Daoy (cell line): ENCODE measurements at places on chromosomes 11 and 22. TPM values are rescaled to one million over a fixed set of nuclear protein-coding genes. Genes with fewer than 3 reads are reported as not detected.

- no peak for DNase-seq
Measured at GRCh38 chr22:19959587-19960490, 18.2 kb upstream of the TXNRD2 start.

- DNase-seq: no peak
Measured at GRCh38 chr11:122337704-122338103, 221.7 kb upstream of the BLID start.

SEC14L6 gene
- 0.03 and 0.06 TPM in 2 replicates for total RNA-seq

- DNase-seq: no peak
Measured at GRCh38 chr11:14089690-14090462, 127.4 kb downstream of the SPON1 start.

- peak; percentile 19 for DNase-seq
Measured at GRCh38 chr11:112694813-112695212, 266.4 kb upstream of the NCAM1 start.

DNA sequence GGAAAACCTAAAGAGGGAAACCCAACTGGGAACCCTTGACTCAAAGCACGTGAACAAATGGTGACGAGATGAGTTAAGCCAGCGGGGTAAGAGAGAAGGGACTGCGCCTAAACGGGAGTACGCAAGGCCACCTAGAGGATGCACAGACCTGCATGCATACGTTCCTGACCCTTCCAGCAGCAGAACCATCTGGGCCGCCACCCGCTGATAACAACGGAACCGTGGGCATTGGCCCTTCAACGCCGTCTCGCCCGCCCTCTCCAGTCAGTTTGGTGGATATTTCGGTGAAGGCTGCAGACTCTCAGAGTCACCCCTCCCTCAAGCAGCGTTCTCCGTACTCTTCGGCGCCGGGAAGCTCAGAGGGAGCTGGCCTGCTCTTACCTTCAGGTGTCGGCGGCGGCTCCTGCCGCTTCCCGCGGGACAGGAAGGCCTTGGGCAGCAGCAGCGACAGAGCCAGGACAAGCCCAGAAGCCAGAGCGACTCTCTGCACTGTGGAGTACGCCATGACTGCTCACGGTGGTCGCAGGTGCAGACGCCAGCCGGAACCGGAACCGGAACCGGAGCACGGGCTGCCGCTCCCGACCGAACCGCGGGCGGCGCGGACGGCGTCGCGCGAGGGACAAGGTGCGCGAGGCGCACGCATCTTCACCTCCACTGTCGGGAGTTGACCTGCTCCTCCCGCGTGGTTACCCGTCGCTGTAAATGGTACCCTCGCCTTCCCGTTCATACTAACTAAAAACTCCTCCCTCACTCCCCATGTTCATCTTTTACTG is at the start of gene RIC3:
Gene RIC3 (minus strand): TSS at position 541 of the 773 bp plus-strand sequence. CDS start 36 bp downstream, at position 505.
- DNase-seq: peak; percentile 58

- peak; percentile 95 for DNase-seq
Measured at GRCh38 chr22:36439481-36440271, 41.8 kb downstream of the TXN2 start.

DNA sequence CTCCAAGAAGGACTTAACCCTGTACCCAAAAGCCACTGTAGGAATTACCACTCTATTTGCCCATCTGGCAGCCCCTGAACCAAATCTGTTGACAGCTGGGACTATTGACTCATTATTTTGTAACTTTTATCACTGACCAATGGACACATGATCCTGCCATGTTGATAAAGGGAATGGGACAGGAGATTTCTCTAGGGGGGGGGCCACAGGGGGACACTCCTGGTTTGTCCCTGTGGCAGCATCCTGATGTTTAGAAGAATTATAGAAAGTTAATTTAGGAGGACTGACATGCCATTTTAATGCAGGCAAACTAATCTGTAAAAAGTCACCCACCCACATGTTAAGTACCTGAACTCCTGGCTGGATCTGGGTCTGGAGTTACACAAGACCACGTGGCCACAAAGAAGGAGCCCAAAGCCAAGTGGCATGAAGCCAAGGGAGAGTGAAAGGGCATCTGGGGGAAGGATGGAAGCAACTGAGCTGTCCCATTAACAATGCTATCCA is 558.1 kb downstream of the ETS1 start:
- DNase-seq: no peak

- DNase-seq: no peak
Measured at GRCh38 chr11:71206186-71206585, 46.2 kb downstream of the SHANK2 start.

DNA sequence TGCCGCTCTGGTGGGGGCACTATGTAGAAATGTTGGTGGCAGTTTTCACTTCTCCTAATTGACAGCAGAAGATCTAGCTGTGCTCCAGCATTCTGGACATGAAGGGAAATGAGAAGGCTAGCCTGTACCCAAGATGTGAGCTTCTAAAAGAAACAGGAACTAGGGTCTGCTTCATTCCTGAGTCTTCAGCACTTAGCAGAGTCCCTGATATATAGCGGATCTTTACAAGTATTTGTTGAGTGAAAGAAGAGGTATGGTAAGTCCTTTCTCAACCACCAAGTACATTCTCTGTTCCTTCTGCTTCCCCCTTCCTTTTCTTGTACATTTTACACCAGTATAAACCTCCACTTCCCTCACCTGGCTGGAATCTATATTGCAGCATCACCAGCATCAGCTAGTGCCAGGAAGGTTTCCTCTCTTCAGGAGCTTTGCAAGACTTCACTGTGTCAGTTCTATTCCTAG is 408.3 kb upstream of the CADM1 start:
- peak; percentile 28 for DNase-seq

DNA sequence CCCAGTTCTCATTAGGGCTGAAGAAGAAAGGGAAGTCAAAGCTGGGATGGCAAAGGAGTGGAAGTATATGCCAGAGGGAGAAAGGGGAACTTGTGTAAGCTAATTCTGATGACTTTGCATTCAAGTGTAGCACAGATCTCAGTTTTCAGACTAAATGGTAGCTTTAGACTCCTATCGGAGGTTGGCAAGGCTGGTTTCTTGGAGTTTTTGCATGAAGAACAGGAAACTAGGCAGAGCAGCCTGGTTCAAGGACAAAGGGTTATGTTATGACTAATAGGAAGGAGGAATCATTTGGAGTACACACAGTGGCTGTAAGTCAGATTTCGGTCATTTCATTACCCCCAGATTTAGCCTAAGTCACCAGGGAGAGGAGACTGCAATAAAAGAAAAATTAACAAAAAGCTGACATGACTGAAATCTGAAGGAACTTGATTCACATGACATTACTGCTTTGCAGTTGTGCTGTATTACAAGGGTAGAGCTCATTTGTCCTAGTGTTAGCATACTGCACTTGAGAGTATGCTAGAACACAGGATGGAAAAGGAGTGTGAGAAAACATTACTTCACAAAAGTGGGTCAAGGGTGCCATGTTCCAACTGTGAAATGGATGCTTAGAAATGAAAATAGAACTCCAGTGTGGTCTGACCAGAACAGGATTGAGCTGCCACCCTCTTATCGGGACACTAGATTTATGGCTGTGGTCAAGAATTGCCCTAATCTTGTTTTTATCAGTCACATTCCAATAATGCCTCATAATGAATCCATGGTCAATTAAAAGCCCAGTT is 23.6 kb downstream of the ADM start:
- DNase-seq: peak; percentile 85

BCL2L13 gene
- 58.8 and 61.3 TPM in 2 replicates for total RNA-seq

DNA sequence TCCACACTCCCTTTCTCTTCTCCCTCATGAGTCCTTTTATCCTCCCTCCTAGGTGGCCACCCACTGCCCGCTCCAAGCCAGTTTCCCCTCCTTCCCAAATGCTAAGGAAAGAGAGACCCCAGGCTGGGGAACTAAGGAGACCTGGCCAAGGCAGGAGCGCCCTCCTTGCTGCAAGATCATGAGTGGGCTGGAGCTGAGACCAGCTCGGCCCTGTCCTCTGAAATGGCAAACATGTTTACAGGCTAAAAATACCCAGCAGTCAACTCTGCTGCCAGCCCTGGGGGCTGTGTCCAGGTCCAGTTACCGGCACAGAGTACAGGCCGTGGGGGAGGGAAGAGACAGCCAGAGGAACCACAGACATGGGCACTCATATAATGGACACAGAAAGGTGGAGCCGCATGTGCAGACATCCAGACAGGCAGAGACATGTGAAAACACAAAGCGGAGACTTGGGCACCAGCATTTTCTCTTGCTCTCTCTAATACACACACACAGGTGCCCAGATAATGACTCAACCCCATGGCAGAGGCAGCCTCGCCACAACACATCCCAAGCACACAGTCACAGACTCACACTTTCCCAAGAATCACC is 1.2 kb upstream of the AHNAK start:
- peak; percentile 55 for DNase-seq

C11orf97 gene
- total RNA-seq: not detected in 2 replicates
